ENCODE measurements at places on chromosomes 5 and 9.

- DNase-seq: no peak
- H3K36me3 ChIP-seq: no peaks in the 10 kb centered on the region
- peak overlapping the region; percentile 11 for H3K4me3 ChIP-seq
Measured at GRCh38 chr9:133125941-133126696, 5.1 kb upstream of the RALGDS start.

- no peak for DNase-seq
- H3K27ac ChIP-seq: no peak overlapping the region
- H3K4me1 ChIP-seq: no peaks in the 10 kb centered on the region
- H3K36me3 ChIP-seq: no peaks in the 10 kb centered on the region
- H3K27me3 ChIP-seq: no peaks in the 10 kb centered on the region
Measured at GRCh38 chr9:72650206-72650605, 128.8 kb downstream of the TMC1 start.

- peak overlapping the region; percentile 22 for H3K27ac ChIP-seq
- no peak overlapping the region for H3K4me3 ChIP-seq
- H3K36me3 ChIP-seq: no peaks in the 10 kb centered on the region
- DNase-seq: no peak
- no peaks in the 10 kb centered on the region for H3K27me3 ChIP-seq
Measured at GRCh38 chr9:99490729-99491128, 268.6 kb downstream of the SEC61B start.

GRCh38 chr5:173971681-173972345 is 17.2 kb upstream of the C5orf47 start:
- H3K36me3 ChIP-seq: no peaks in the 10 kb centered on the region
- no peaks in the 10 kb centered on the region for H3K4me1 ChIP-seq
- no peak for DNase-seq
- no peak overlapping the region for H3K4me3 ChIP-seq
- no peak overlapping the region for H3K27ac ChIP-seq

DNA sequence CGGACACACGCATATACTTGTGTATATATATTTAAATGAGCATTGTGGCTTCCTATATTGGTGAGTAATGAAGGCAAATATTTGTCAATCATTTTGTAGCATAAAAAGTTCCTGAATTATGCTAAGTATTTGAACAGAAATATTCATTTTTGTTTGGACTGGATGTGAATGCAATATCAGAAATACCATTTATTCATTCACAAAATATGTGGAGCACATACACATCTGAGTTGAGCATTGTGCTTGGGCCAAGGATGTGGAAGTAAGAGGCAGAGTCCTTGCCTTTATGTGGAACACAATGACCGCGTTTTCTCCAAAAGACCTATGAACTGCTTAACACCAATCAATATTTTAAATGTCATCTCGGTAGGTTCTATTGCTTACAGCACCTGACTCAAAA is 1086.5 kb downstream of the NR2F1-AS1 start:
- no peaks in the 10 kb centered on the region for H3K4me1 ChIP-seq
- DNase-seq: no peak
- no peak overlapping the region for H3K27ac ChIP-seq

DNA sequence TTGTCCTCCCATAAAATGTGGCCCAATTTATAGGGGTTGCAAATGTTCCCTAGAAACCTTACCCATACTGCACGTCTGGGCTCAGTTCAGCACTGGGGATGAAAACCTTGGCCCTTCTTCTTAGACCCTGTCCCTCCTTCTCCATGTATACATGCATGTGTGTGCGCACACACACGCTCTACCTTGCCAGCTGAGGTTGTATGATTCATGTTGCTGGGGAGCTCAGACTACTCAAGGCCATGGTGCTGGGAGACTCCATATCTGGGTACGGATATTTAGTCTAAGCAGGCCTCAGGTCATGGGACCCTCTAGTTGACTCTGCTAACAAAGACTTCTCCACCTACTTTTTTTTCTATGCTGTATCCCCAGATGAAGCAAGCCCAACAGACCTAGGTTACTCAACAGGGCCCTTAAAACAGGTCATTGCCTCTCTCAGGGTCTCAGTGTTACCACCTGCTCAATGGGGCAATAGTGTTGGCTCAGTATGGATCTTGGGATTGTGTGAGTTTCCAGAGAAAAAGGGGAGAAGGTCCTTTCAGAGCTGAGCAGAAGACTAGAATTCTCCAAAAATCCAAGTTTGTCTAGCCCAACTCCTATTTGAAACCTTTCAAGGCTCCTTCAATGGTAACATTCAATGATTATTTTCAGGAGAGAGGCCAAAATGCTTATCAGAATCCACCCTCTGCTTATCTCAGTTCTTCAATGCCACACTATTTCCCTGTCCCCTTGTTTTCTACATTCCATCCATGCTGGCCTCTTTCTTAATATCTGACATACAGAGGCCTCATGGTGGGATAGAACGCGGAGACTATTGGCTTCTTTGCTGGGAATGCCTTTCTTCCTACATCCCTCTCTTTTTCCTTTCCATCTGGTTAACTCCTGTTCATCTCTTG is 123.6 kb upstream of the PITX1 start:
- no peak for DNase-seq
- peaks cover 7% of the 10 kb centered on the region for H3K27me3 ChIP-seq
- no peak overlapping the region for H3K27ac ChIP-seq
- no peak overlapping the region for H3K4me3 ChIP-seq
- H3K36me3 ChIP-seq: no peaks in the 10 kb centered on the region
- H3K4me1 ChIP-seq: no peaks in the 10 kb centered on the region

GRCh38 chr9:77449240-77450084 is 198.7 kb downstream of the GNA14 start:
- H3K27ac ChIP-seq: peak overlapping the region; percentile 53
- no peaks in the 10 kb centered on the region for H3K27me3 ChIP-seq
- no peaks in the 10 kb centered on the region for H3K36me3 ChIP-seq
- no peak overlapping the region for H3K4me3 ChIP-seq

DNA sequence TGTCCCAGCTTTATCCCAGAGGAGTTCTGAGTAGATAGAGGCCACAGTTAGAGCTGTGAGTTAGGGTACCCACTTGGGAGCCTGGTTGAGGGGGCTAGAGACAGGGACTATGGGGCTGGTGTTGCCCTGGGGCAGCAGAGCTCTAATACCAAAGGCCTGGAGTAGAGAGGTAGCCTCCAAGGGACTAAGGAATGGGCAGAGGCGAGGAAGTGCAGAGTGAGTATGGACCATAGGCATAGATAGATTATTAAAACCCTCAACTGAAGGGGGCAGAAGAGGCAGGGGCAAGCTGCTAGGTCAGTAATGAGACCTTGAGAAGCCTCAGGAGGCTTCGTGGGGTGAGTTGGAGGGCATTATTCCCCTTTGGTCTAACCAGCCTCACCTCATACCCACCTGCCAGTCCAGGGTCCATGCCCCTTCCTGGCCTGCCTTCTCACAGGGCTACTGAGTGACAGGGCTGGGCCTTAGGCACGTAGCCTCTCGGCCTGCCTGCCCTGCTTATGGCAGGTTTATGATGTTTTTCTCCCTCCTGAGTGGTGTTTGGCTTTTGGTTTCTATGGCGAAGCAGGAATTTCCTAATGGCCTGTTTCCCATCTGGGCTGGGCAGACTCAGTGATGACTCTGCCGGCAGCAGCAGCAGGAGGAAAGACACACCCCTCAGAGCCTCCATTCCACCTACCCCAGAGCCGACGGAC is 8.0 kb downstream of the PDLIM4 start:
- H3K4me1 ChIP-seq: peaks cover 14% of the 10 kb centered on the region
- peak; percentile 56 for DNase-seq
- peak overlapping the region; percentile 54 for H3K27ac ChIP-seq
- H3K36me3 ChIP-seq: no peaks in the 10 kb centered on the region
- no peaks in the 10 kb centered on the region for H3K27me3 ChIP-seq

DNA sequence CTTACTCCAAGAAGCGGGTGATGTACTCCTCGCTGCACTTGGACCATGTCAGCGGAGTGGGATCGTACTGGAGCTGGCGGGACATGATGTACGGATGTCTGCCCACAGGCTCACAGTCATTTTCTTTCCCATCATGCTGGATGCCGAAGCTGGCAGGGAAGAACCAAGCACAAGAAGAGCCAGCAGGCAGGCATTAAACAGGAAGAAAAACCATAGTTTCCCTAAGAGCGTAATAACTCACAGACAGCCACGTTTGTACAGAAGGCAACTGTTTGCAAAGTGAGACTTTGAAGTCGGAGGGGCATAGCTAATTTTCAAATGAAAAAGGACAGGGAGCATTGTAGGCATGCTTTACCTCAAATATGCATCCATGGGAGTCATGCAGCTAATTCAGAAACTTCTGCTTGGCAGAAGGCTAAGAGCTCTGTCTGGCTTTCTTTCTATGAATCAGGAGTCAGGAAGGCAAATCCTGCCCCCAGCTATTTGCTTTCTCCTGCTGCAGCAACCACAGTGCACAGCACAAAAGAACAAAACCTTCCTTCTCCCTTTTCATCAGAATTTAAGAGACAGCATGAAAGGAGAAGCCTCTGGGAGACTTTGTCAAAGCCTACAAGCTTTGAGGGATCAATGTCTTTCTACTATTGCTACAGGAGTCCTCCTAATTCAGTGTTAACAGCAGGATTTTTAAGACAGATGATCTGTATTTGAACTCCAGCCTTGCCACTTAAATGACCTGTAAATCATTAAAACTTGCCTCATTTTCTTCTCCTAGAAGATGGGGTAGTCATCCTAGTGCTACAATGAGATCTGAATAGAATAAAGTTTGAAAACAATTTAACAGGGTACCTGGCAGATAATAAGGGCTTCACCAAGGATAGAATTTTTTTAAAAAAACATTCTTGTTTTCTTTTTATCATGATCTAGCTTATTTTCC is 209.1 kb downstream of the TARS1 start:
- no peak overlapping the region for H3K27ac ChIP-seq
- no peak overlapping the region for H3K4me3 ChIP-seq
- no peaks in the 10 kb centered on the region for H3K36me3 ChIP-seq
- H3K4me1 ChIP-seq: no peaks in the 10 kb centered on the region
- no peak for DNase-seq

DNA sequence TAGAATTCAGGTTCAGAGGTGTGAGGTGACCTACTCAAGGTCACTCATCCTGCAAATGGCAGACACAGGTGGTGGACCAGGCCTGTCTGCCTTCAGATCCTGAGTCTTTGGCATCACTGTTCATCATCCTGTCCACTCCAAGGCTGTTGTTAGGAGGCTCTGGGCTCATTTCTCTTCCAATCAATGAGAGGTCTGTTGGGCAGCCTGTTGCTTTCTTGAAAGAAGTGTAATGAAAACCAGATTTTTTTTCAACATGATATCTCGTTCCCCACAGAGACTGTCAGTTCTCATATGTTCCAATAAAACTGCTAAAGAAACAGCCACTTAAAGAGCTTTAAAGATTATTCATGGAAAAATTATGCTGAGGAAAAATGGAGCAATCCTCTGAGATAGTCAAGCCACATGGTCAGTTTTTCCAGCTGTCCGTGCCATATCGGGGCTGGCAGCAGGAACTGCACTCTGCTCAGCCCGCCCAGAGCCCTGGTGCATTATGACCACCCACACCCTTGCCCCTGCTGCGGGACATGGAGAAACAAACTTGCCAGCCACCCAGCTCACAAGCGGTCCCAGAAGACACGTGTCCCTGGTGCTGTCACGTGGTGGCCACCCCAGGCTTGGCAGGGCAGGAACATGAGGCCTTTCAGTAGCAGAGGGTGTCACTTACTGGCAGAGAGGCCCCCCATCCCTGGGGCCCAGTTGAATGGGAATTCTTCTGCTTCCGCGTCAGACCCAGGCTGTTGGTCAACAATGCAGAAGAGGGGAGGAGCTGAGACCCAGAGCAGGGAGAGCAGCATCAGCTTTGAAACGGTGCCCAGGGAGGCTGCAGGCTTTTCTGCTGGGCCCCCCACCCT is 63.7 kb upstream of the ANGPTL2 start:
- H3K36me3 ChIP-seq: peaks cover 7% of the 10 kb centered on the region
- peak overlapping the region; percentile 86 for H3K27ac ChIP-seq
- peaks cover 14% of the 10 kb centered on the region for H3K4me1 ChIP-seq
- no peaks in the 10 kb centered on the region for H3K27me3 ChIP-seq
- no peak for DNase-seq

- peaks cover 10% of the 10 kb centered on the region for H3K4me1 ChIP-seq
- no peak overlapping the region for H3K4me3 ChIP-seq
- DNase-seq: no peak
Measured at GRCh38 chr9:121711797-121712196, 60.4 kb downstream of the DAB2IP start.

DNA sequence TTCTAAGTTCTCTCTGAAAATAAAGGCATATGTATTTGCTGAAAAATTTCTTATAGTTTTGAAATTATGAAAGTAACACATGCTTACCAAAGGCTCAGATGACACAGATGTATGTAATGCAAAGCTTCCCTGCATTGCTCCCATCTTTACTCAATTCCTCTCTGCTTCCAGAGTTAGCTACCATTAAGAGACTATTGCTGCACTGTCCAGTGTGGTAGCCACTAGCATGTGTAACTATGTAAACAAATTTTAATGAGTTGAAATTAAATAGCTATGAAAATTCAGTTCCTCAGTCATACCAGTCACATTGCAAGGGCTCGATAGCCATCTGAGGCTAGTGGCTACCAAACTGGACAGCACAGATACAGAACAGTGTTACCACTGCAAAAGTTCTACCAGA is 17.9 kb downstream of the FRMD3 start:
- no peak for DNase-seq
- no peaks in the 10 kb centered on the region for H3K27me3 ChIP-seq
- H3K36me3 ChIP-seq: no peaks in the 10 kb centered on the region
- H3K27ac ChIP-seq: peak overlapping the region; percentile 49
- no peaks in the 10 kb centered on the region for H3K4me1 ChIP-seq

GRCh38 chr5:160555581-160555970 is 133.9 kb downstream of the PTTG1 start:
- H3K27ac ChIP-seq: no peak overlapping the region
- no peak for DNase-seq
- H3K4me3 ChIP-seq: no peak overlapping the region
- H3K4me1 ChIP-seq: no peaks in the 10 kb centered on the region

DNA sequence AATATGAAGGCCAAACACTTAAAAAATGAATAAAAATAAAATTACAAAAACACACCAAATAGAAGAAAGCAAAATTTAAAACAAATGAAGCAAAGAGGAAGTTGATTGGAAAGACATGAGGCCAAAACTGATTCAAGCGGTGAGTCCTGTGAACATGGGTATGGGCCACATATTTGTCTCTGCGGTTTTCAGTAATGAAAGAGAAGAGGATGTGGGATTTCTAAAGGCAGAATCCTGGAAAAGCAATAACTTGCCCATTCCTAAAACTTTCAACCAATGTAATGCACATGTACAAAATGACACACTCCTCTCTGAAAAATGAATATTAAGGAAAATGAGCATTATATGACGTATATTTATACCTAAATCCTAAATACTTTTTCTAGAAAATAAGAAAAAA is 263.7 kb downstream of the SEMA5A start:
- no peaks in the 10 kb centered on the region for H3K4me1 ChIP-seq
- DNase-seq: no peak
- no peaks in the 10 kb centered on the region for H3K36me3 ChIP-seq
- H3K4me3 ChIP-seq: no peak overlapping the region

DNA sequence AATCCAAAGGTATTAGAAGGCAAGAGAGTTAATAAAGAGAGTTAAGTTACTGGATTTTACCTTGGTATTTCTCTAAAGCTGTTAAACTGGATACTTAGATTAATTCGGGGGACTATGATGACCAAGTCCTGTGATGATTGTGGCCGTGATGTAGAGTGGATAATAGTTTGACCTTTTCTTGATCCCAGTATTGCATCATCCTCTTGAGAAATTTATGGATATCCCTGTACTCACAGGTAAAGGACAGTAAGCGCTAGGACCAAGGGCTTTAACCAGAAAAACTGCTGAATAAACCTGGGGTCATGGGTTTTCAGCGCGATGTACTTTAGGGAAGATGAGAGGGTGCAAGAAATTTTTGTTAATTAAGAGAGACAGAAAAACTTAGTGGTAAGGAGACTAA is 8.3 kb downstream of the OR13C8 start:
- H3K36me3 ChIP-seq: no peaks in the 10 kb centered on the region
- H3K4me3 ChIP-seq: no peak overlapping the region
- no peaks in the 10 kb centered on the region for H3K27me3 ChIP-seq
- no peak for DNase-seq
- H3K4me1 ChIP-seq: no peaks in the 10 kb centered on the region
